Spinal cord (tissue), 10 donors: ENCODE measurements at places on chromosomes 5 and 9.

GRCh38 chr9:132590318-132591182 lies 8.1 kb downstream of the BARHL1 start:
- DNase-seq: no peak

DNA sequence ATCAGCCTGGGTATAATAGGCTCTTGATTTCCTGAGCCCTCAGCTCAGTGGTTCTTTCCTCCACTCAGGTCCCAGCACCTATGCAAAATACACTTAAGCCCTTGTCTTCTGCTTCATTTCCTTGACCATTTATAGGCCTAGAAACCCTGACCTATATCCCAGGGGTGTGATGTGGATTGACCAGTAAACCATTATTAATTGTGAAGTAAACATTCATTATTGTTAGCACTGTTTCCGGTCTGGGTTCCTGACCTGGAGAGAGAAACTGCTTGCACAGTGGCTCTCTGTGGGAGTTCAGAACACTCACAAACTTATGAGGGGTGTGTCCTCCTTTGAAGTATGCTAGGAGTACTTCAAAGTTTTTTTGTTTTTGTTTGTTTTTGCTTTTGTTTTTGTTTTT lies 19.6 kb upstream of the TOMM5 start:
- DNase-seq: no peak

DNA sequence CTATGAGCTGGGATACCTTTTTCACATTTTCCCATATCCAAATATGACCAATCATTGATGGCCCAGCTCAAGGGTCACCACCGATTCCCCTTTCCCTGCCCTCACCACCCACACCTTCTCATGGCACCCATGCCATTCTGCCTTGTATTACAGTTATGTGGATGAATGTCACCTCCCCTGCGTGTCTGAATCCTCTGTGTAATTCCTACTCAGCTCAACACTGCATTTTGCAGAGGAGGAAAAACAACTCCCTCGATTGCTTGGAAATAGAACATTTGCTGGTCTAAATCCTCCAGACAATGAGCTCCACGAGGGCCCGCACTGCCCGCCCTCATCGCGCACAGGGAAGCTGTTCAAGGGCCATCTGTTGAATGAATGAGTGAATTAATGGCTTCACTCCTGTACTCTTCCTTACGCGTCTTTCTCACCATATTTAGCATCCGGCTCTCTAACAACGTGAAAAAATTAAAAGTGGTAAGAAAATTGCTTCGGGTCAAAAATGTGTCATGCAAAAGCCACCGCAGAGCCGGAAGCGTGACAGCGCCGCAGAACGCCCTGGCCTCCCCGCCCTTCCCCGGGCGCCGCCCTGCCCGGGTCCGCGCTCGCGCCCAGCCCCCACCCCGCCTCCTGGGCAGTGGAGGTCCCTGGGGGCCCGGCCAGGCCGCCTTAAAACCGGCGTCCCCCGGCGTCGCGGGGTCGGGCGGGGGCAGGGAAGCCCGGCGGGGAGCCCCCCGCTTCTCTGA lies 704 bp downstream of the SUSD1 start:
- DNase-seq: peak; percentile 19

GRCh38 chr5:6758236-6758635 lies 45.0 kb downstream of the TENT4A start:
- no peak for DNase-seq

GRCh38 chr5:31232273-31232888 lies 38.9 kb downstream of the CDH6 start:
- DNase-seq: peak; percentile 22

DNA sequence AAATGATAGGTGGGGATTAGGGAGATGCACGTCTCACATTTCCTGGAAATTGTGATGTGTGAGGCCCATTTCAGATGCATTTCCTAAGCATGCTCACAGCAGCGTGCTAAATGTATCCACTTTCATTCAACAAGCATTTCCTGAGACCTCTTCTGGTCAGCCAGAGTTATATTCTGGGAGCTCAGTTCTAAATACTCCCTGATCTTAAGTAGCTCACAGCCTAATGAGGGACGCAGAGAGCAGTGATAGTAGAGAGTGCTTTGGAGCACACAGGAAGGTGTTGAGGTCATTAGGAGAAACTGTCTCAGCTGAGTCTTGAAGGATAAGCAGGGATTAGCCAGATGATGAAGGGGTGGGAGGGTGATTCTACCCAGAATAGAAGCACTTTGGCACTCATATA lies 46.2 kb upstream of the FSD1L start:
- no peak for DNase-seq

GRCh38 chr9:93138171-93138764 lies 4.2 kb upstream of the NINJ1 start:
- no peak for DNase-seq

DNA sequence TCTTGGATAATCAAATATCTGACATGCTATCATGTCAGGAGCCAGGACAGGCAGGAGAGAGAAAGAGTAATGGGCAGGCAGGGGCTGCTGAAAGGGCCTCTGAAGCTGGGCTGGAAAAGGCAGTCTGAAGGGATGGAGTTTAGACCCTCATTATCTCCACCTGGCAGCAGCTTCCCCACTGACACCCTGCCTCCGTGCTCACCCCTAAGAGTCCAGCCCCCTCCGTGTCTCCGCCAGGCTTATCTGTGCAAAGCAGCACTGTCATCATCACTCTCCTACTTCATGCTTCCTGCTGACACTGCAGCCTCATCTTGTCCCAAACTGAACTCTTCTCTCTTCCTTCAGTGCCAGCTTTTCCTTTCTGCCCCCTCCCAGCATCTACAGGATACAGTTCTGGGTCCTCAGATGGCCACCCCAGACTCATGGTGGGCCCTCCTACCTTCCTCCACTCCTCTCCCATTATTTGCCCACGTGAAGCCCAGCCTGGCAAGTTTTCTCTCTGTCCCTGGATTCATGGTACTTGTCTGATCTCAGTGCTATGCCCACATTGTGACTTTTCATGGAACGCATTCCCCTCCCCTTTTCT lies 70.9 kb upstream of the KLF9 start:
- DNase-seq: no peak

GRCh38 chr5:44334622-44335021 lies 54.6 kb downstream of the FGF10 start:
- no peak for DNase-seq

- DNase-seq: no peak
Measured at GRCh38 chr9:91429501-91429900, 5.9 kb upstream of the NFIL3 start.
